Karpas-422 (cell line): ENCODE measurements at places on chromosomes 6 and 20. TPM values are rescaled to one million over a fixed set of nuclear protein-coding genes. Genes with fewer than 3 reads are reported as not detected.

- DNase-seq: no peak
Observed at GRCh38 chr20:539848-540247, 3.7 kb downstream of the CSNK2A1 start.

Gene EIF2S2
- 63.9 and 83.5 TPM in 2 replicates for total RNA-seq

- DNase-seq: peak; percentile 67
Observed at GRCh38 chr6:104483225-104483834, 376.4 kb downstream of the HACE1 start.

Gene ADAT2
- total RNA-seq: 18.7 and 21.3 TPM in 2 replicates

DNA sequence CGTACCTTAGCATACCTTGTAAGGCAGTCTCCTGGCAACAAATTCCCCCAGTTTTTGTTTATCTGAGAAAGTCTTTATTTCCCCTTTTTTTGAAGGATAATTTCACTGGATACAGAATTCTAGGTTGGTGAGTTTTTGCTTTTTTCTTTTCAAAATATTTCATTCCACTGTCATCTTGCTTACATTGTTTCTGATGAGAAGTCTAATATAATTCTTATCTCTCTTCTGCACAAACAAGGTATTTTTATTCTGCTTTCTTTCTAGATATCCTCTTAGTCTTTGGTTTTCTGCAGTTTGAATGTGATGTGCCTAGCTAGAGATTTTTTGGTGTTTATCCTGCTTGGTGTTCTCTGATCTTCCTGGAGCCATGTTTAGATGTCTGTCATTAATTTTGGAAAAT is 57.7 kb upstream of the EZR start:
- DNase-seq: no peak

GRCh38 chr20:21504323-21504722 is 9.5 kb downstream of the NKX2-2 start:
- DNase-seq: no peak

- DNase-seq: no peak
Observed at GRCh38 chr6:144302701-144303372, 17.7 kb downstream of the UTRN start.

GRCh38 chr6:54640911-54641310 is 205.7 kb upstream of the FAM83B start:
- no peak for DNase-seq

DNA sequence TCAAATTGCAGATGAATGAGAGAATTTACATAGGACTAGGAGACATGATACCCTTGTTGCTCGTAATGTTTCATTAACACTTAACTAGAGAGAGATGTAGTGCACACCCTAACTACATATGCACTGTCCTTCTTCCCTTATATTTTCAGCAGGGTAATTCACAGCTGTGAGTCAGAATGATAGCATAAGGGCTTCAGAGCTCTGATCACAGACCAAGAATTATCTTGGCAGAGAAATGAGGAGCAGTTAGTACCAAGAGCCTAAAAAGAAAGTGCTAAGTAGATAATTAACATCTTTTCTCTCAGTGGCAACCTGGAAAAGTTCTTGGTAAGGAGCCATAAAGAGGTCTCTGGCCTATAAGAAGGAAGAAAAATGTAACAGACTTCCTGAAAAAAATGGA is 35.8 kb downstream of the GRIK2 start:
- DNase-seq: no peak

GRCh38 chr6:112007254-112007653 is 46.6 kb upstream of the CCN6 start:
- DNase-seq: no peak

GRCh38 chr6:3546121-3546520 is 89.3 kb upstream of the SLC22A23 start:
- DNase-seq: no peak

DNA sequence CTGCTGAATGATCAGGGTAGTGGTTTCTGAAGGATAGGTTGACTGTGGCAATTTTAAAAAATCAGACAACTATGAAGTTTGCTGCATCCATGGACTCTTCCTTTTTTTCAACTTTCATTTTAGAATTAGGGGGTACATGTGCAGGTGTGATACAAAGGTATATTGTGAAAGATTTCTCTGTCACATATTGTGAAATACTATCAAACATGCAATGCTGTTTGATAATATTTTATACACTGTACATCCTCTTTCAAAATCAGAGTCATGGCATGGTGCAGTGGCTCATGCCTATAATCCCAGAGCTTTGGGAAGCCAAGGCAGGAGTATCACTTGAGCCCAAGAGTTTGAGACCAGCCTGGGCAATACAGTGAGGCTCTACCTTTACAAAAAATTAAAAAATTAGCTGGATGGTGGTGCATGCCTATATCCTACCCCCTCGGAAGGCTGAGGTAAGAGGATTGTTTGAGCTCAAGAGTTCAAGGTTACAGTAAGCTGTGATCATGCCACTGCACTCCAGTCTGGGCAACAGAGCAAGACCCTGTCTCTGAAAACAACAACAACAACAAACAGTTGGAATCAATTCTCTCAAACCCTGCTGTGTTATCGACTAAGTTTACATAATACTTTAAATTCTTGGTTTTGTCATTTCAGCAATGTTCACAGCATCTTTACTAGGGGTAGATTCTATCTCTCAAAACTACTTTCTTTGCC is 4.6 kb downstream of the WFDC12 start:
- no peak for DNase-seq

- DNase-seq: no peak
Observed at GRCh38 chr6:17741507-17741906, 34.8 kb upstream of the NUP153 start.

DNA sequence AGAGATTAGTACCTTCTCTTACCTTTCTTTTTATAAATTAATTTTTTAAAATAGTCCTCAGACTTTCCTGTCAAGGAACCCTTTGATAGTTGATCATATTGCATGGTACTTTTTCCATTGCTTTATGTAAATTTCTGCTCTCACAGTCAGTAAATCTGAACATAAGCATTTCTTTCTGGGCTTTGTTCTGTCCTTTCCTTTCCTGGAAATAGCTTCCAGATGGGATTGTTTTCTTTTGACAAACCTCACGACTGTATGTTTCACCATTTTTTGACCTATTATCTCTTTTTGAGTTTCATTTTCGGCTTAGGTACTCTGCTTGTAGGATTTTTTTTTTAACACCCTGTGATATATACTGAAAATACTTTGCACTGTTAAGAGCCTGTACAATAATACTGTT is 32.6 kb downstream of the UTRN start:
- DNase-seq: no peak

Gene MAP7
- total RNA-seq: not detected in 2 replicates

DNA sequence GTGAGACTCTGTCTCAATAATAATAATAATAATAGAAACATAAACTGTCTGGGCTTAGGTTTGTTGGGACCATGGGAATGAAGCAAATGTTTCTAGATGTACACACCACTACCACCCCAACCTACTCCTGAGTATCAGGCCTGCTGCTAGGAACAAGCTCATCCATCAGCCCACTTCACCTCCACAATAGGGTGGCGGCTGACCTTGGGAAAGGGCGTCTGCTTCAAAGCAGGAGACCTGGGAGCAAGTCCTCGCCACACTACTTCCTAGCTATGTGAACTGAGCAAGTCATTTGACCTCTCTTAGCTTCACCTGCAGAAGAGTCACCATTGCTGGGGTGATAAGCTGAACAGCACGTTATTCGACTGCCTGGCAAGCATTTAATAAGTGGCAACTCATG is 3.1 kb upstream of the FOXP4 start:
- no peak for DNase-seq

DNA sequence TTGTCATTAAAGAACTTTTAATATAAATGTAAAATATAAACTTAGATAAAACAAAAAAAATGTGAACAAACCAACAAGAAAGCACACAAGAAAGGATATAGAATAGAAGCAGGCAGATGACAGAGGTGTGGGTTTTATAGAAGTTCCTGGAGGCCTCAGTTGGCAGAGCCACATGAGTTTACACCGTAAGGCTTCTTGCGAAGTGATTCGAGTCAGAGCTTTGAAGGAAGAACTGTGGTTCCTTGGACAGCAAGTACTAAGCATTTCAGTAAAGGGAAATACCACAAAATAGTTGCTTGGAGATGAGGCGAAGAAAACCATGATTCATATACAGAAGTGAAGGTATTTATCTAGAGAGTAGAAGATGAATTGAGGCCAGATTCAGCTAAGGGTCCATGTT is 207.9 kb upstream of the EYA4 start:
- no peak for DNase-seq

- no peak for DNase-seq
Observed at GRCh38 chr6:121522265-121522664, 86.8 kb downstream of the GJA1 start.

DNA sequence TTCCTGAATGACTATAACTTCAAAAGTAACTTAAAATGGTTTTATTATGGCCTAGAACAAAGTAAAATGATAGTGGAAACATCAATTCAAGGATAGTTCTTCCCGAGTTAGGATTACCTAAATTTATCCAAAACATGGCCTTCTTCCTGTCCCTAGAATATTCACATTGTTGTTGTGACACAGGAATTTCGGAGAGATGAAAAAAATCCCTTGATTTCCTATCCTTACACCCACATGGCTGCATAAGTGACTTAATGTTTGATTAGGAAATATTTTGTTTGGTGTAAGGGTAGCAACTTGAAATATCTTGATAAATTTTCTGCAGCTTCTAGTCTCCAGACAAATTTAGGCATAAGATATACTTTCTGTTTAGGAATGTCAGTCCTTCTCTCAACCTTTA is 27.8 kb downstream of the ZNF451 start:
- no peak for DNase-seq

DNA sequence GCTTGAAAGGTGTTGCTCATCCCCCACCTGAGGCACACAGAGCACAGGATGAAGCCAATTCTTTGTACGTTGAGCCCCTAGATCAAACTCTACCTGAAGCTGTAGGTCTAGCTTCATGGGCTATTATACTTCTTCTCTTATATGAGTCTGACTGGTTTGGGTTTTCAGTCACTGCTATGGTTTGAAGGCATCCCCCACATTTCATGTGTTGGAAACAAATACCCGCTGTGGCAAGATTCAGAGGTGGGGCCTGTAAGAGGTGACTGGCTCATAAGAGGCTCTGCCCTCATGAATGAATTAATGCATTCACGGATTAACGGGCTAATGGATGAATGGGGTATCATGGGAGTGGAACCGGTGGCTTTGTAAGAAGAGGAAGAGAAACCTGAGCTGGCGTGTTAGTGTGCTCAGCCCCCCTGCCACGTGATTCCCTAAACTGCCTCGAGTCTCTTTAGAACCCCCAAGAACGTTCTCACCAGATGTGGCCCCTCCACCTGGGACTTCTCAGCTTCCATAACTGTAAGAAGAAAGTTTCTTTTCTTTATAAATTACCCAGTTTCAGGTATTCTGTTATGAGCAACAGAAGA is 39.2 kb downstream of the PREX1 start:
- DNase-seq: peak; percentile 68

Gene C6orf58
- total RNA-seq: not detected in 2 replicates

- DNase-seq: no peak
Observed at GRCh38 chr6:13303668-13304017, 24.7 kb downstream of the TBC1D7 start.

Gene HLA-DMB
- 116 and 142 TPM in 2 replicates for total RNA-seq

Gene FKBP1C
- not detected in 2 replicates for total RNA-seq
